Sigmoid colon (tissue), 7 donors: ENCODE measurements at places on chromosomes 7 and 10.

GRCh38 chr10:89627830-89628229, 17.2 kb downstream of the PANK1 start:
- no peaks in the 10 kb centered on the region for H3K27me3 ChIP-seq
- no peak for DNase-seq
- no peaks in the 10 kb centered on the region for H3K36me3 ChIP-seq
- H3K4me1 ChIP-seq, result no peaks in the 10 kb centered on the region
- H3K4me3 ChIP-seq, result no peak overlapping the region

DNA sequence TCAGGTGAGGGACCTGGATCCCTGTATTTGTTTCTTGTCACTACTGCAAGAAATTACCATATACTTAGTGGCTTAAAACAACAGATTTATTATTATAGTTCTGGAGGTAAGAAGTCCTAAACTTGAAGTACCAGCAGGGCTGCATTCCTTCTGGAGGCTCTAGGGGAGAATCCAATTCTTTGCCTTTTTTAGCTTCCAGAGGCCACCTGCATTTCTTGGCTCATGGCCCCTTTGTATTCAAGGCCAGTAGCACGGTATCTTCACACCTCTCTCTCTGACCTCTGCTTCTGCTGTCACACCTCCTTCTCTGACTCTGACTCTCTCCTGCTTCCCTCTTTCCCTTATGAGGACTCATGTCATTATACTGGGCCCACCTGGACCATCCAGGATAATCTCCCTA, 2.2 kb upstream of the LHPP start:
- no peak overlapping the region for H3K27ac ChIP-seq
- DNase-seq, result no peak
- no peaks in the 10 kb centered on the region for H3K27me3 ChIP-seq
- H3K4me1 ChIP-seq, result no peaks in the 10 kb centered on the region
- no peaks in the 10 kb centered on the region for H3K36me3 ChIP-seq

- H3K27me3 ChIP-seq, result no peaks in the 10 kb centered on the region
- H3K4me3 ChIP-seq, result no peak overlapping the region
- no peaks in the 10 kb centered on the region for H3K4me1 ChIP-seq
- no peak overlapping the region for H3K27ac ChIP-seq
These were observed 312.6 kb downstream of the WDR37 start for GRCh38 chr10:1368842-1369171.

DNA sequence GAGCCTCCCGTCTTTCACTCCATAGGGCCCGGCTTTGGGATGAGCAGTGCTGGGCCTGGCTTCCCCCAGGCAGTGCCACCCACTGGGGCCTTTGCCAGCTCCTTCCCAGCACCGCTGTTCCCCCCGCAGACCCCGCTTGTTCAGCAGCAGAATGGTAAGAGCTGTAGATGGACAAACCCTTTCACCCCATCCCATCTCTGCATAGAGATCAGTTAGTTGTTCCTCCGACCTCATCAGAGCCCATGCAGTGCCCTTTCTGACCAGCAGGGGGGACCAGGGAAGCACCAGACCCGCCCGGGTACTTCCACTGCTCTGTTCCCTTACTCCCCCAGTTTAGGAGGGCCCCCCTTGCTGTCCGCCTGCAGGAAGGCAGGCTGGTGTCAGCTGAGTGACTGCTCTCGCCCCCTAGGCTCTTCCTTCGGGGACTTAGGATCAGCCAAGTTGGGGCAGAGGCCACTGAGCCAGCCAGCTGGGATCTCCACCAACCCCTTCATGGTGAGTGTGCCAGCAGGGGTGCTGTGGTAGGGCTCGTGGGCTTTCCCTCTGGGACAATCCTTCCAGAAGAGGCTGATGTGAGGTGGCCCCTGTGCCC, 9.8 kb downstream of the SAP25 start:
- no peaks in the 10 kb centered on the region for H3K27me3 ChIP-seq
- no peak overlapping the region for H3K27ac ChIP-seq
- no peak overlapping the region for H3K4me3 ChIP-seq
- H3K36me3 ChIP-seq, result no peaks in the 10 kb centered on the region

GRCh38 chr7:150479023-150479716, 28.7 kb downstream of the GIMAP8 start:
- no peaks in the 10 kb centered on the region for H3K27me3 ChIP-seq
- H3K4me1 ChIP-seq, result no peaks in the 10 kb centered on the region
- H3K27ac ChIP-seq, result no peak overlapping the region
- DNase-seq, result no peak
- H3K36me3 ChIP-seq, result no peaks in the 10 kb centered on the region
- no peak overlapping the region for H3K4me3 ChIP-seq

GRCh38 chr7:156941393-156942182, 7.9 kb upstream of the NOM1 start:
- no peaks in the 10 kb centered on the region for H3K4me1 ChIP-seq
- no peak overlapping the region for H3K4me3 ChIP-seq
- DNase-seq, result no peak
- H3K27ac ChIP-seq, result no peak overlapping the region
- H3K27me3 ChIP-seq, result peaks cover 51% of the 10 kb centered on the region

GRCh38 chr7:131363719-131364118, 36.0 kb downstream of the MKLN1 start:
- no peak for DNase-seq
- H3K4me1 ChIP-seq, result peaks cover 78% of the 10 kb centered on the region
- H3K36me3 ChIP-seq, result no peaks in the 10 kb centered on the region

- DNase-seq, result peak; percentile 61
- no peak overlapping the region for H3K27ac ChIP-seq
- H3K27me3 ChIP-seq, result no peaks in the 10 kb centered on the region
- H3K4me3 ChIP-seq, result no peak overlapping the region
- H3K4me1 ChIP-seq, result no peaks in the 10 kb centered on the region
These were observed 113.1 kb downstream of the INPP5A start for GRCh38 chr10:132650611-132651250.

GRCh38 chr10:125081931-125082330, 78.4 kb downstream of the CTBP2 start:
- no peak overlapping the region for H3K4me3 ChIP-seq
- DNase-seq, result peak; percentile 53
- no peaks in the 10 kb centered on the region for H3K27me3 ChIP-seq
- H3K4me1 ChIP-seq, result no peaks in the 10 kb centered on the region
- H3K27ac ChIP-seq, result no peak overlapping the region
- H3K36me3 ChIP-seq, result no peaks in the 10 kb centered on the region

DNA sequence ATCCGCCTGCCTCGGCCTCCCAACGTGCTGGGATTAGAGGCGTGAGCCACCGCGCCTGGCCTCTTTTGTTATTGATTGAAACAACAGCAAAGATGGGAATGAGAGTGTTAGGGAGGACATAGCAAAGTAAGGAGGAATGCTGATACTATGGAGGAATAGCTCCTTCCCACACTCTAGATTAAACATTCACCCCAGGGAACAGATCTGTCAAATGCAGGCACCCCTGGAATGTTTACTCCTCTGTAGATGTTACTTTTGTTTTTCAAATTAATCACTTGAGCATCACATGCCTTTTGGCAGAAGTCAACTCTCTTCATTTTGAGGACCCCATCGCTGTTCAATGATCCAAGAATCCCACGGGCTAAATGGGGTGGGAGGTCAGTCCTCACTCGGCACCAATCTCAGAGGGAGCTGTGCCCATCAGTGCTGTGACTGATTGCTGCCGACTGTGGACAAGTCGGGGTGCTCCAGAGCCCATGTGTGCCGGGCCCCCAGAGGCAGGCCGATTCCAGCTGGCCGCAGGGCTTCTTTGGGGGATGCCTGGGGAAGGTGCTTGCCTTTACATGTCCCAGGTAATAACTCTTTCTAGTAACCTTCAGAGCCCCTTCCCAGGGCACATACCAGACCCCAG, 10.2 kb upstream of the COBL start:
- H3K27ac ChIP-seq, result no peak overlapping the region
- no peak for DNase-seq
- H3K4me1 ChIP-seq, result no peaks in the 10 kb centered on the region
- no peaks in the 10 kb centered on the region for H3K27me3 ChIP-seq
- no peaks in the 10 kb centered on the region for H3K36me3 ChIP-seq
- H3K4me3 ChIP-seq, result no peak overlapping the region

DNA sequence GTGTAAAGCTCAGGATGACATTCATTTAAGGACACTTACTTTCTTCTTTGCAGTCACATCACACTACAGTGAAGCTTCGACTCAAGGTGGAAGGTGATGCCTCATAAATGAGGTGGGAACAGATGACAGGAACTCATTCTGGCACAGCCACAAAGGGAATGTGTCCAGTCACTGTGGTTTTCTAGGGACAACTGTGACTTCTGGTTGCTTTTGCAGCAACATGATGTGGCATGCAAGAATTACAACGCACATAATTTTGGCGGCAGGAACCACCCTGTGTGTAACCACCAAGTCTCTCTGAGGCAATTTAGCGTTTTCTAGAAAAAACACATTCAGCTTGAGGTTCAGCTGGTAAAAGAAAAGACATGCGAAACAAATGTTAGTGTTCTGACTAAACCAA, 32.0 kb upstream of the FERD3L start:
- H3K36me3 ChIP-seq, result no peaks in the 10 kb centered on the region
- H3K27me3 ChIP-seq, result no peaks in the 10 kb centered on the region
- H3K4me3 ChIP-seq, result no peak overlapping the region
- no peak for DNase-seq
- H3K4me1 ChIP-seq, result no peaks in the 10 kb centered on the region
- H3K27ac ChIP-seq, result no peak overlapping the region

DNA sequence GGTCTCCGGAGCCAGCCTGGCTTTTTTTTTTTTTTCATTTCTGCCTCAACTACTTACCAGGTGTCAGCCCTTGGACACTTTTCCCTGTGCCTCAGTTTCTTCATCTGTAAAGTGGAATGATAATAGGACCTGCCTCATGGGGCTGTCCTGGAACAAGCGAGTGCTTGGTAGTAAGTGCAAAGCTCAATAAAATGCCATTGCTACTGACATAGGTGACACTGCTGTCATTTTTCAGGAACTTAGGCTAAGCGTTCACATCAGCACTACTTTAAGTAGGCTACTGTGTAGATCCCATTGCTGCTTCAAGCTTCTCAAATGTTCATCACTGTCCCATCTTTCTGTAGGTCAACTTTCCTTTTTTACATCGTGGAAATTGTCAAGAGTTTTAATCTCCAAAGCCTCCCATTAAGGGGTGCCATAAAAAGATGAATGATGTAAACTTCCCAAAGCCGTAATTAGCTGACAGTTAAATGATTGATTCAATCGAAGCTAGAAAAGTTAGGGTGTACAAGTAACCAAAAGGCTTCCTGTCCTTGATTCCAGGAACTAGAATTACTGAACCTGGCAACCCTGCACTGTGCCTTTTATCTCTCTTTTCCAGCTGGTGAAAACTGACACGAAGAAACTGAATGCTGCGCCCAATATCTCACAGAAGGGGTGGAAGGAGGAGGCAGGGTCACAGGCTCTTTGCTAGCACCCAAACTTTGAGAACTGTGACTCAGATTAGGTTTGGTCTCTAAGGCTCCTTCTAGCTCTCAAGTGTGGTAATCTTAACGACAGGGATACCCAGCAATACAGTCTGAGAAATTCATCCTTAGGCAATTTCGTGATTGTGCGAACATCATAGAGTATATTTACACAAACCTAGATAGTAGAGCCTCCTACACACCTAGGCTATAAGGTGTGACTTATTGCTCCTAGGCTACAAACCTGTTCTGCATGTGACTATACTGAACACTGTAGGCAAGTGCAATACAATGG, 861 bp upstream of the USP6NL start:
- peaks cover 13% of the 10 kb centered on the region for H3K4me1 ChIP-seq
- DNase-seq, result no peak
- H3K27ac ChIP-seq, result peak overlapping the region; percentile 92
- H3K27me3 ChIP-seq, result no peaks in the 10 kb centered on the region
- H3K36me3 ChIP-seq, result no peaks in the 10 kb centered on the region

GRCh38 chr7:29806208-29806994, at the start of gene WIPF3:
Gene WIPF3, plus strand, starts transcription at chr7:29806508. Its CDS starts 28,217 bp downstream, at chr7:29834725.
- H3K4me3 ChIP-seq, result peak within 1 kb of the TSS; percentile 70
- peaks cover 13% of the 10 kb centered on the region for H3K27me3 ChIP-seq
- no peak for DNase-seq
- no peaks in the 10 kb centered on the region for H3K36me3 ChIP-seq
- H3K27ac ChIP-seq, result peak within 1 kb of the TSS; percentile 47
- H3K4me1 ChIP-seq, result no peaks in the 10 kb centered on the region

- DNase-seq, result no peak
- no peak overlapping the region for H3K27ac ChIP-seq
- H3K4me3 ChIP-seq, result no peak overlapping the region
These were observed 542.3 kb upstream of the TPK1 start for GRCh38 chr7:145378197-145378596.

DNA sequence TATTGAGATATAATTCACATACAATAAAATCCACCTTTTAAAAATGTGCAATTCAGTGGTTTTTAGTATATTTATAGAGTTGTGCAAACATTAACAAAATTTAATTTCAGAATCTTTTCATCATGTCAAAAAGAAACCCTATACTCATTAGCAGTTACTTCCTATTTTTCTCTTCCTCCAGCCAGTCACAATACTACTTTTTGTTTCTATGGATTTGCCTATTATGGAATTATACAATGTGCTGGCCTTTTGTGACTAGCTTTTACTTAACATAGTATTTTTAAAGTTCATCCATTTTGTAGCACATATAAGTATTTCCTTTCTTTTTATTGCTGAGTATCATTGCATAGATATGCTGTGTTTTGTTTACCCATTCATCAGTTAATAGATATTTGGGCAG, 199.9 kb upstream of the IMMP2L start:
- DNase-seq, result no peak
- H3K27ac ChIP-seq, result no peak overlapping the region
- no peak overlapping the region for H3K4me3 ChIP-seq
- H3K27me3 ChIP-seq, result no peaks in the 10 kb centered on the region

DNA sequence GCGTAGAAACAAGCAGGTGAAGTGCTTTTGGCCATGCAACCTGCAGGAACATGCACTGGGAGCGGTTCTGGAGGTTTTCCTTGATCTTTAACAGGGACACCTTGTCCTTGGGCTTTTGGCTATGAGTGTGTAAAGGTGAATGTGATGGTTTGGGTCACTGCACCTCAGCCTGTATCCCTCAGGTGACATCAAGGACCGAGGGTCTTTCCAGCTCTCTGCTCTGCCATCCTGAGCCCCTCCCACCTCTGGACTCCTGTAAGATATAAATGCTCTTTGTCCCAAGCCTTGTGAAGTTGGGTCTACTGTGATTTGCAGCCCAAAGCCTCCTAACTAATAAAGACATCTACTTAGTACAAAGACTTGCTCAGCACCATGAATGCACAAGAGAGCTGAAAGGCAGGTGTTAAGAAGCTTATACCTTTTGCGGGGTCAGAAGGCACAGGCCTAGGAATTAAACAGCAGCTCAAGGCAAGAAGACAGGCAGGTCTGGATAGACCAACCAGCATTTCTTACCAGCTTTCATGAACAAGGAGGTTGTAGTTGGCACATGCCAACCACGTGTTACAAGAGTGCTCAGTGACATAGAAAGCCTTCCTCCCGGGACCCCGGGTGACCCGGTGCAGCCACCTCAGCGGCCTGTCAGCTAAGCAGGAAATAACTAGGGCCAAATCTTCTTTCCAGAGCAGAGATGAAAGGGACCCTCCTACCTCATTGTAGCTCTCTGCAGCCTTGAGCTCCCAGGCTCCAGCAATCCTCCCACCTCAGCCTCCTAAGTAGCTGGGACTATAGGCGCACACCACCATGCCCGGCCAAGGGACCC, 89.9 kb downstream of the CARD11 start:
- no peak overlapping the region for H3K27ac ChIP-seq
- H3K27me3 ChIP-seq, result no peaks in the 10 kb centered on the region
- H3K4me3 ChIP-seq, result no peak overlapping the region
- DNase-seq, result peak; percentile 4
- H3K36me3 ChIP-seq, result no peaks in the 10 kb centered on the region
